ENCODE measurements at places on chromosomes 6 and 20.

- no peak for DNase-seq
Observed at GRCh38 chr20:13262671-13263360, 41.7 kb downstream of the ISM1 start.

GRCh38 chr20:60586269-60587050 lies 628.2 kb downstream of the CDH26 start:
- no peak for DNase-seq

GRCh38 chr20:23287354-23288190 lies 63.0 kb upstream of the NXT1 start:
- no peak for DNase-seq

GRCh38 chr20:49616154-49617007 lies 48.4 kb upstream of the PTGIS start:
- DNase-seq: no peak

DNA sequence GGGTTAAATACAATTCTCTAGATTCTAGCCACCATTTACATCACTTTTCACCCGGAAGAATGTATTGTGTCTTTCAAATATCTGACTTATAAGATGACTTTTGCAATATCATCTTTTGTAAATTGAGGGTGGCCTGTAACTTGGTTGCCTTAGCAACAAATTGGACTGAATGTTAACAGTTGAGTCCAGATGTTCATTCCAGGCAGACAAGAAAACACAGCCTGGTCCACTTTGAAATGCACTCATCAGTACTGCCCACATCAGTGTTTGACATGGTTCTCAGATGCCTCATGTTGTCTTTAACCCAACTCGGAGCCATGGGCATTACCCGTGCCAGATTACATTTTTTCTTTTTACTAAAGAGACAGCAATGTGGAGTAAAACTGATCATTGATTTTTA lies 781.6 kb upstream of the CHD6 start:
- DNase-seq: no peak

- no peak for DNase-seq
Observed at GRCh38 chr6:25623879-25624278, 28.1 kb upstream of the SCGN start.

Data from NCI-H1930 (cell line).